ENCODE measurements at places on chromosomes 1 and 21.

DNA sequence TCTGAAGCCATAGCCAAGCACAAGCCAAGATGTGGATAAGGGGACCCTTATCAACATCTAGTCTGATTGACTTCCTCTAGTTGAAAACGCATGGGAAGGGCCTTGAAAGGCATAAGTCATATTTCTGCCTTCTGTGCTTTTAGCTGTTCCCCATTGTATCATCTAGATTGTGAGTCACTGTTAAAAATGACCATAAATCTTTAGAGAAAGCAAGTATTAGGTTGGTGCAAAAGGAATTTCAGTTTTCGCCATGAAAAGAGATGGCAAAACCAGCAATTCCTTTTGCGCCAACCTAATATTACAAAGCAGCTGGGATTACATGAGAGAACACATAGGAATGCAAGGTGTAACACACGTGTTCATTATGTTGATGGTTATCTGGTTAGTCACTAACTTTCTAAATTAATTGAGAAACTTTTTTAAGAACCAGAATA, 63.6 kb downstream of the CLIC6 start:
- DNase-seq = no peak

DNA sequence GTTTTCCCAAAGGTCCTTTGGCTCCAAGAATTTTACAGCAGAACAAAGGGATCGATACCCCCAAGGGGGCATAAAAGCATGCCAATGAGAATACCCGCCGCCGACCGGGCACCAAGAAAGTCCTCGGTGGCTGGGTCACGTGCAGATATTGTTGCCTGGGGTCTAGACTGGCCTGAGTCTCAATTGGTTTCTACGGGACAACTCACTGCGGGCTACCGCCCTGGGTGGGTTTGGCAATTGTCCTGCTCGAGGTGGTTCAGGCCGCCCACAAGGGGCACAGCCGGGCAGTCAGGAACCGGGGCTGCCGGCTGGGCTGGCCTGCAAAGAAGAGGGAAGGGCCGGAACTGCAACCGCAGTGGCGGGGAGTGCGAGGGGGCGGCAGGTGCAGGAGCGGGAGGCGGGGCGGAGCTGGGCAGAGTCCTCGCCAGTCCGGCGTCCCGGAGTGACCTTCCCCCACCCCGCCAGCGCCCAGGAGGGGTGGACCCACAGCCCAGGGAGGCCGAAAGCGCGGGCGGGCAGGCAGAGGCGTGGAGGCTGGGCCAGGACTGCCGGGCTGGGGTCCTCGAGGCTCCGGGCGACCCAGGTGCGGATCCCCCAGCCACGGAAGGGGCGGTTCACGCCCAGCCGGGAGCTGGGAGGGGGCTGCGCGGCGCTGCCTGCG, 926 bp upstream of the ATP1B1 start:
- no peak for DNase-seq

DNA sequence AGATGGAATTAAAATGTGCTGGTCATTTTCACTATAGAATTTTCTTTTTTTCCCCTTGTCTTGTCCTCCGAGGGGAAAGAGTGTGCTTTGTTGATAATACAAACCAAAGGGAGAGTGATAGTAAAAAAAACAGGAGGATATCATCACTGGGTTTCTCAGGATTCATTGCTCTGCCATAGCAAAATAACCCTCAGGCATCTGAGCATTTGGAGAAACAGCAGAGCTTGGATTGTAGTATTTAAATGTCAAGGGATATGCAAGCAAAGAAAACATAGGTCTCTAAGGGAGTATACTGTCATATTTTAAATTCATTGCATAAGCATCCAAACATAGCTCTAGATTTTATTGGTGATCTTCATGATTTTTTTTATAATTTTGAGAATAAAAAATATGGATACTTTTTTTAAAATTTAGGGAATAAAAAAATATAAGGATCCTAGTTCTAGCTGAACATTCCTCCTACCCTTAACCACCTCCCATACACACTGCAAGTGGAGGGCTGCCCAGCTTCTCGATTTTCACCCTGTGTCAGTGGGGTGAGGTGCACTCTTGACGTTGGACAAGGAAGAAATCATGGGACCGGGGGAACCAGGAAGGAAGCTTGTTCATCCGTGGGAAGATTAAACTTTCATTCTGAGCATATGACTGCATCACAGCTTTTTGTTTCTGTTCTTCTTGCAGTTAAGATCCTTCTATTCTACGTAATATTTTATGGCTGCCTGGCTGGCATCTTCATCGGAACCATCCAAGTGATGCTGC, 4.4 kb downstream of the ATP1B1 start:
- DNase-seq = no peak

- DNase-seq = no peak
These were observed 199.4 kb upstream of the PTGFR start for GRCh38 chr1:78291418-78291817.

- DNase-seq = no peak
These were observed 243 bp downstream of the ADAM15 start for GRCh38 chr1:155051342-155051776.

DNA sequence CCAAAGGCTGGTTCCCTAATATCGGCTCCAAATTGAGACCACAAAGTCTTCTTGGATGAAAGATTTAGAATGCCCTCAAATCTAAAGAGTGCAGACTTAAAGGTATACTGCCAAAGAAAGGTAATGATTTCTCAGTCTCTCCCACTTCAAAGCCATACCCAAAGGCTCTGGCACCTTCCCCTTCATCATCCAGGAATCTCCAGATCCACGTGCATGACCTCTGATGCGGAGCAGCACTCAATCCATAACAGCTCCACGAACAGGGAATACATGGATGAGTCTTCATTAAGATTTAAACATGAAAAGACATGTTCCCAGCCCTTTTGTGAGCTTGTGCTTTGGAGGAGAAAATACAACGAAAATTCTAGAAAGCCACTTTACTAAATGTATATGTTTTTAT, 453.9 kb downstream of the DSCAM start:
- no peak for DNase-seq

DNA sequence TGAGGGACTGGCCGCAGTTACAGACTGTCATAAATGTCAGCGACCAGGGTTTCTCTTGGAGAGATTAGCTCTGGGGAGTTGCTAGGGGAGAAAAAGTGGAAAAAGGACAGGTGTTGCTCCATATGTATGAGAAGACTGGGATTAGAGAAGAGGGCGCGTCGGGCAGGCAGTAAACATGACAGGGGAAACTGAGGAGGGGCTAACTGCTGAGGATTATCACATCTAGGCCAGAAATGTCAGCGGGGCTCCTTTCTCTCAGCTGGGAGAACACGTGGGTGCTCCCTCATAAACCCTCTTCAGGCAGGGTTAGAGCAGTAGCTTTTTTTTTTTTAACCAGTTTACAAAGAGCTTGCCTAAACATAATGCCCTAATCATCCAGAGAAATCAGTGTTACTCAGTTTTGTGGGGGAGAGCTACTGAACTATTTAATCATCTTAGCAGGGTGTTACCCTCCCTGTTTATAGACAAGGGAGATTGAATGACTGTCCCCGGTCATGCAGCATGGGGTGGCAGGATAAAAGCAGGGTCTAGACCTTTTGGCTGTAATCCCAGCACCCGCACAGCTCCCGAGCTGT, 35.2 kb downstream of the ELAPOR1 start:
- DNase-seq = no peak

- DNase-seq = peak; percentile 19
These were observed 587 bp downstream of the NKAIN1 start for GRCh38 chr1:31238986-31239613.

GRCh38 chr1:155175927-155176371, 2.3 kb downstream of the TRIM46 start:
- no peak for DNase-seq

DNA sequence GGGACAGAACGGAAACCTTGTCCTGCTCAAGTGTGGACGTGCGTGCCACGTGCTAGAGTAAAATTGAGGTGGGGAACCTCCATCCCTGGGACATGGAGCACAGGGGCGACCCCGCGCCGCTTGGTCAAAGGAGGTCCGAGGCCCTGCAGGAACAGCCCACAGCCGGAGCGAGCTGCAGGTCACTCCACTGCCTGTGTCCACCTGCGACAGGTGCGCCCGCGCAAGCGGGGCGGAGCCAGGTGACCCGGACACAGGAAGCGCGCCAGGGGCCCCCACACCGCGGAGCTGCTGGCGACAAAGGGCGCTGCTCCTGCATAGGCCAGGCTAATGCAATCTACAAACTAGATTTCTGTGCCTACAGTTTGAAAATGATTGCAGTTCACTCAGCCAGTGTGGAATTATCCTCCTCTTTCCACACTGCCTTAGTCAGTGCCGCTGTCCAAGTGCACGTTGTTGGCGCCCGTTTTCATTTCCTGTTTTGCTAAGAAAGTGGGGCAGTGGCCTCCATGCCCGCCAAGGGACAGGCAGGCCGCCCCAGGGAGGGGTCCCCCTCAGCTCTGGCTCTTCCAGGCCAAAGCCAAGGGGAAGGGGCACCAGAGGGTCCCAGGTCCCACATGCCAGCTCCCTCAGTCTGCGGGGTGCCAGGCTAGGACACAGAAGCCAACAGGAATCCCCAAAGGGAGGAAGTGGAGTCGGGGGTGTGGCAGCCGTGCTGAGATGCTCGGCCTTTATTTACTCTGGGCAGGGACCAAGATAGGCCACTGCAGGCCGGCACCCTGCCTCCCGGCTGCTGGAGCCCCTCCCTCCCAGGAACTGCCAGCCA, 4.3 kb upstream of the NADK start:
- DNase-seq = no peak

DNA sequence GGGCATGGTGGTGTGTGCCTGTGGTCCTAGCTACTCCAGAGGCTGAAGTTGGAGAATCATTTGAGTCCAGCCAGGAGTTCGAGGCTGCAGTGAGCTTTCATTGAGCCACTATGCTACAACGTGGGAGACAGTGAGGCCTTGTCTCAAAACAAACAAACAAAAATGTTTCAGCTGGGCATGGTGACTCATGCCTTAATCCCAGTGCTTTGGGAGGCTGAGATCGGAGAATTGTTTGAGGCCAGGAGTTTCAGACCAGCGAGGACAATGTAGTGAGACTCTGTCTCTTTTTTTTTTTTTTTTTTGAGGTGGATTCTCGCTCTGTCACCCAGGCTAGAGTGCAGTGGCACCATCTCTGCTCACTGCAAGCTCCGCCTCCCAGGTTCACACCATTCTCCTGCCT, 5.0 kb upstream of the RPL5 start:
- no peak for DNase-seq

DNA sequence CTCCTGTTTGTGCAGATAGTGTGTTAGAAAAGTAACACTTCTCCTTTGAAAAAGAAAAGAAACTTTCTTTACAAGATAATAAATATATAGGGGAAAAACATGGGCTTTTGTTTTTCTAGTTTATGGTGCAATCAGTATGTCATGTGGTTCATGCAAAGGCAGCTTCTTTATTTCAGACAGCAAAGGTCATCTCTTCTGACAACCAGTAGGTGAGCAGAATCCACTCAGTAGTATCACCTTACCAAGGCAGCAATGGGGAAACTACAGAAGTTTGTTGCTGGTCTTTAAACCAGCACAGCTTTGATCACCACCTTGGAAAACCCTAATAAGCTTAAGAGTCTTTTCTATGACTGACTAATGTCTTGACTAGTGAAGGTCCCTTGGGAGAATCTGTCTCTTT, 13.0 kb upstream of the SAMSN1 start:
- DNase-seq = no peak

- no peak for DNase-seq
These were observed 61.8 kb upstream of the PTGFRN start for GRCh38 chr1:116847688-116848531.

- no peak for DNase-seq
These were observed 53.0 kb upstream of the SPOCD1 start for GRCh38 chr1:31868862-31869261.

DNA sequence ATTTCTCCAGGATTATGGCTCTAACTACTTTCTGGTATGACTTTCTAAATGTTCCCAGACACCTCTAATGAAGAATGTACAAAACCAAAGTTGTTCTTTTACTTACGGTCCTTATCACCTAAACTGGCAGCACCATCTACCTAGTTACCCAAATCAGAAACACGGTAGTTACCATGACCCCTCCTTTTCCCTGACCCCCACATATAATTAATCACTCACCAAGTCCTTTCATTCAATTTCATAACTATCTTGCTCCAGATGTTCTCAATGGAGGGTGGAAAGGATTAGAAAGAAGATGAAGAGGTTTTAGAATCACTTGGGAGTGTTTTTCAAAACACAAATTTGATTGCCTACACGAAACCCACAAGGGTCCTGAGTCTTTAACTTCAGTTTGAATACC, 98.0 kb downstream of the DENND1B start:
- DNase-seq = no peak

- no peak for DNase-seq
These were observed 44.0 kb upstream of the HSD3B1 start for GRCh38 chr1:119462964-119463363.

- no peak for DNase-seq
These were observed 797 bp upstream of the USP1 start for GRCh38 chr1:62436039-62436465.

- no peak for DNase-seq
These were observed 2.5 kb upstream of the F3 start for GRCh38 chr1:94543893-94544635.

DNA sequence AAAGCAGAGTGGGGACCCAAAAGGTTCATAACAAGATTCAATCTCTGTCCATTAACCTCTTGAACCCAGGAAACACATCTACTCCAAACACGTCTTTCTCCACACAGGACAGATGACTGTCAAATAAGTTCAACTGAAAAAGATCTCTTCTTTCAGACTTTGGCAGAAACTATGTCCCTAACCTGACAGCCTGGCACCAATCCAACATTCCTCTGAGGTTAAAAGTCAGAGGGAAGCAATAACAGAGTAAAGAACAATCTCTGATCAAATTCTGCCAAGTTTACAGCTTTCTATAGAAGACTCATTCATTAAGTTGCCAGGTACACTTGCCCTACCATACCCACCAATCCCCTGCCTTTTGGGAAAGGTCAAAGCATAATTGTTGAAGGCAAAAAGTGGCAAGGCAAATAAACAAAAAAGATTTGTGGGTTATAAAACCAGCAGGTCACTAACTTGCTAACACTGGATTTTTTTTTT, 31.9 kb downstream of the OTUD7B start:
- no peak for DNase-seq

- no peak for DNase-seq
These were observed 3.0 kb upstream of the TRIM63 start for GRCh38 chr1:26070296-26070962.

GRCh38 chr21:30234643-30235042, 18.7 kb upstream of the CLDN8 start:
- DNase-seq = no peak

GRCh38 chr1:153288634-153289275, 24.0 kb downstream of the PGLYRP3 start:
- DNase-seq = no peak

- DNase-seq = no peak
These were observed 34.2 kb upstream of the ATP5PO start for GRCh38 chr21:33949516-33950430.
